ENCODE measurements at places on chromosomes 6 and 20.

DNA sequence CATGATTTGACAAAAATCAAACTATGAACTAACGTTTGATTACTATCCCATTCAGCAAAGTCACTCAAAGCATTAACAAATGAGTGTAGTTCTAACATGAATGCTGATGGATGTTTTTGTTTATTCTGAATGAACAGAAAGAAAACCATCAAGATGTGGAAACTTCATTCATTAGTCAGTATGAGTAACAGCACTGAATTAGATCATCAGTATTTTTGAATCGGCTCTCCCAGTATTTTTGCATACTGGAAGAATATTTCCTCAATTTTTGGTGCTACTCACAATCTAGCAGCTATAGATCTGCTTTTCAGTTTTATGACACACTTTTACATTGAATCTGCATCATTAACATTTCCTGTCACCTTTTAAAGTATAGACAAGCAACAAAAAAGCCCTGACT is 63.8 kb upstream of the CD83 start:
- no peak for DNase-seq

DNA sequence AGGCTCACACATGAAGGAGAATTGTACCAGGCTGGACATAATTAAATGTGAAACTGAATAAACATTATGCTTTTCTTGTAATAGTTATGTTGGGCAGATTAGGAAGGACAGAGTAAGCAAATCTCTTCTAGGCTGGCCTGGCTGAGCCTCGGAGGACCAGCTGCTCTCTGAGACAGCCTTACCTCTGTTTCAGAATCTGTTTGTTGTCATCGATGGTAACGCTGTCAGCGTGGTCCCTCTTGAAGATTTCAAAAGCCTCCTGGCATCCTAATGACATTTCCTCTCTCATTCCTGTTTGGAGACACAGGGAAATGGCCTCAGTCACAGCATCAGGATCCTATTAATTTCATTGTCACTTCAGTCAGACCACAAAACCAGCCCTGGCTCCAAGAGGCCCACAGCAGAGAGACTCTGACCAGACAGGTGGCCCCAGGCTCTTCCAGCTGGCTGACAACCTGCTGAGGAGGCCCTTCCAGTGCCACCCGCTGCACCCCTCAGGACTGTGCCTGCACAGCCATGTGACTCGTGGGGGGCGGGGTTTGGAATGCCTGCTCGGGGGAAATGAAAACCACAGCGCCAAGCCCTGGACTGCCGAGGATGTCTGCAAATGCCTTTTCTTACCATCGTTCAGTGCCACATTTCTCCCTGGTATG is 108.5 kb upstream of the KCNK16 start:
- no peak for DNase-seq

- no peak for DNase-seq
These were observed 156.2 kb downstream of the BCAS1 start for GRCh38 chr20:53914091-53914780.

- no peak for DNase-seq
These were observed 46.0 kb upstream of the HINT3 start for GRCh38 chr6:125910527-125910926.

DNA sequence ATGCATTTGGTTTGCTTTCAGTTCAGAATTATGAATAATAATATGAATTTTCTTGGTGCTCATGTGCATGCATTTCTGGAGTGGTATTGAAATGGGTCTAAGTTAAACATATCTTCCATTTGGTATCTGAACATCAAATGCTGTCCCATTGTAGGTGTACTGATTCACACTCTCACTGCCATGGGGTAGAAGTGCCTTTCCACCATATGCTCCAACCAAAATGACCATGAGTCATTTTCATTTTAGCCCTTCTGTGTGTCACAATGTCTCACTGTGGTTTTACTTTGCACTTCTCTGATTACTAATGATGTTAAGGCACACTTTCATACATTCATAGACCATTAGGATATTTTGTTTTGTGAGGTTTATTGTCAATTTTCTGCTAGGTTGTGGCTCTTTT is 211.9 kb downstream of the HAO1 start:
- DNase-seq: no peak

- DNase-seq: no peak
These were observed 1166.8 kb upstream of the CITED2 start for GRCh38 chr6:140541288-140541687.

DNA sequence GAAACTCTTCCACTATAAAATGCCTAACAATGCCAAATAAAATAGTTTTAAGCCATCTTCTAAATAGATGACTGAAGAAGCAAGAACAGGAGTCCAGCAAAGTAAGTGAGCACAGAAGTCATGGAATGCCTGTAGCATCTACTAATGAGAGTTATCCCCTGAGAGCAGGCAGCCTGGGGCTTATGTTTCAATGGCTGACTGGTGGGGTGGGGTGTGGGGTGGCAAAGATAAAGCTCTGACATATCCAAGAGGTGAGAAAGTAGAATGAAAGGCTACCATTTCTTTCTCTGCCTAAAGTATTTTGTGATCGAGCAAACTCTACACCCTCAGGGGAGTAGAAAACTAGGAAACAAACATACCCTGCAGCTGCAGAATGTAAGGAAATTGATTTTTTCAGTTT is 348.8 kb downstream of the TFAP2B start:
- DNase-seq: no peak

DNA sequence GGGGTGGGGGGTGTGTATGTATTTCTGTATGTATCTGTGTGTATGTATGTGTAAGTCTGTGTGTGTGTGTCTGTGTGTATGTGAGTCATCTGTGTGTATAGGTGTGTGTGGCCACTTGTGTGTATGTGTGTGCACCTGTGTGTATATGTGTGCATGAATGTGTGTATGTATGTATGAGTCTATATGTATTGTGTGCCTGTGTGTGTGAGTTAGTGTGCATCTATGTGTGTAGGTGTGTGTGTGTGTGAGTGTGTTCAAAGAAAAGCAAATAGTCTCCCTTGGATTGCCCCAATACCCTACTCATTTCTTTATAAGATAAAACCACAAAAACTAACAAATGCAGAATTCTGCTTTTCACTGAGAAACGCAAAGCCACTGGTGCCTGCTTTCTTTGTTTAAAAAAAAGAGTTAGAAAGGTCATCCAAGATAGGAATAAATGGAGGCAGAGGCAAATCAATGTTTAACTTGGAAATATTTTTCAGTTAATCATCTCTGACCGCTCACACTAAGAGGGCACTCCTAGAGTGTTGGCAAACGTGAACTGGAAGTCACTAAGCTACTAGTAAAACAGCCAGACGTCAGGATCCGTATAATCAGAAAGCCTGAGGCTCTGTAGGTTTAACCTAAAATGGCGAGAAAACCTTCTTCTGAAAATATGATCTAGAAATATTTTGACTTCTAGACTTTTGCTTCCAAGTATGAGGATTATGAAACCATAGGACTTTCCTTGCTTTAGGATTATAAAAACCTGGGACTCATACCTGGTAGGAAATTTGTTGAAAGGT is 37.4 kb upstream of the JAG1 start:
- DNase-seq: no peak

GRCh38 chr20:54084727-54085388 is 14.5 kb upstream of the BCAS1 start:
- DNase-seq: no peak

- DNase-seq: peak; percentile 31
These were observed 28.1 kb downstream of the PDYN start for GRCh38 chr20:1965520-1966351.

- no peak for DNase-seq
These were observed 124.5 kb downstream of the TOX2 start for GRCh38 chr20:44039147-44039546.

GRCh38 chr6:35309611-35310264 is 12.1 kb downstream of the DEF6 start:
- no peak for DNase-seq

- no peak for DNase-seq
These were observed 298.9 kb downstream of the TFAP2C start for GRCh38 chr20:56928007-56928406.

DNA sequence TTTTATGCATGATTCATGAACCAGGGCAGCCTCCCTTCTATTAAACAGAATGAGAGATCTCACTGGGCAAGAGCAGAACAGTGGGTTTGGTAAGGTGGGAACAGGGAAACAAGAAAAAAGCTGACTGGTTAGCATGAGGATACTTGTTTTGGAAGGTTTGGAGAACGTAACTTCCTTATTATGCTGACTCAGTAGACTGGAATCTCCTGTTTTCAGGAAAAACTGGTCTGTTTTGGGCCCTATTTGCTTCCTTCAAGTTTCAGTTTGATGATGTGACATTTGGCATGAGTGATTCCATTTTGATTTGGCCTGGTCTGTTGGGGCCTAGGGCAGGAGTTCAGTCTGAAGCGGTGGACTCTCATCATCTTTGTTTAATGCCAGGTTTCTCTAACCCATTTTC is 172.0 kb downstream of the MYLK4 start:
- no peak for DNase-seq

DNA sequence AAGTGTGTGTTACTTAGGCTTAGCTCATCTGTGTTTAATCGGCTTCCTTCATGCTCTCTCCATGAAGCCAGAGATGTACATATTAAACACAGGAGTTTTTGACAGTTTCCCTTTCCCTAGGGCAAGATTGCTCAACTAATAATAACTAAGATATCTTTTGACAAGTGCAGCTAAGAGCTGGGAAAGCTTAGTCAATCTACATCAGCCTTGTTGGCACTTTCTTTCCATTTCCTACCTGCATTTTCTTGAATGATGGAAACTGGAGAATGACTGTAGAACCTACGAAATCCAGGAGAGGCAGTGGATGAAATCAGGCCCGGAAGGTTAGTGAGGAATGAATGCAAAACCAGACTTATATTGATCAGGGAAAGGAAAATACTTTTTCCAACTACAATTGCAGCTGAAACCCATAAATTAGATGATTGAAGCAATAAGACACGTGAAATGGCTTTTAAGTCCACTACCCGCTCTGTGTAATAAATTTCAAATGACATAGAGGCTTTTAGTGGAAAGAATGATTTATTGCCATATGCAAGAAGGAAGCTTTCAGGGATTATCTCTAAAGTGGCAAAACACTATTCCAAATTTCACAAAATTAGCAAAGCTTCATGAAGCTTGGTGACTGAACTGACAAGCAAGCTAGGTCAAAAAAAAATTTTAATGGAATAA is 237.2 kb upstream of the ID4 start:
- no peak for DNase-seq

DNA sequence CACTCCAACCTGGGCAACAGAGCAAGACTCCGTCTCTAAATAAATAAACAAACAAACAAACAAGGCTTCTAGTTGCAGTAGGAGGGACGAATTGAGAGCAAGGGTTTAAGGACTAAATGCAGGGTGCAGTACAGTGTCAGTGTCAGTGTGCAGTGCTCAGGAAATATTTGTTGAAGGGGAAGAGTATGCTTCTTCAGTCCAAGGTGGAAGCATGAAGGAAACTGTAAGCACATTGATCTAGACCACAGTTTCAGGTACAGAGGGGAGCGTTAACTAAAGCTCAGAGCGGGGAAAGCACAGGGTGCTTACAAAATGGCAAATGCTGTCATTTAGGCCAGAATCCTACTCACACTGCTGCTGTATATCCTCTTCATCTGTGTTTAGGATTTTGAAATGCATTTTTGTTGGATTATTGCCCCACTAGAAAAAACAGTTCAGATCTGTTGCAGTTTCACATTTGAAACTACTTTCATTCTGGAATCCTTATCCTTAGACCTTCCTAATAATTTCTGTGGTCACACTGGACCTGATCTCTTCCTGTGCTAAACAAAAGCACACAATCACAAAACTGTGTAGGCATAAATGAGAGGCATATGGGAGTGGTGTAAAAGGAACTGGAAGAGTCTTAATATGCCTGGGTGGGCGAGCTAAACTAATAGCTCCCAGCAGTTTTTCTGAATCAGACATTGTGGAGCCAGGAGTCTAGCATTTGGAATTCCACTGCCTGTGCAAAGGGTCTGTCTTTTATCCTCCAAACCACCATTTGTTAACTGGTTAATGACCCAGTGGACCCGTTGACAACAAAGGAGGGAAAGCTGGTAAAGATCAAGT is 41.4 kb downstream of the CBFA2T2 start:
- no peak for DNase-seq

DNA sequence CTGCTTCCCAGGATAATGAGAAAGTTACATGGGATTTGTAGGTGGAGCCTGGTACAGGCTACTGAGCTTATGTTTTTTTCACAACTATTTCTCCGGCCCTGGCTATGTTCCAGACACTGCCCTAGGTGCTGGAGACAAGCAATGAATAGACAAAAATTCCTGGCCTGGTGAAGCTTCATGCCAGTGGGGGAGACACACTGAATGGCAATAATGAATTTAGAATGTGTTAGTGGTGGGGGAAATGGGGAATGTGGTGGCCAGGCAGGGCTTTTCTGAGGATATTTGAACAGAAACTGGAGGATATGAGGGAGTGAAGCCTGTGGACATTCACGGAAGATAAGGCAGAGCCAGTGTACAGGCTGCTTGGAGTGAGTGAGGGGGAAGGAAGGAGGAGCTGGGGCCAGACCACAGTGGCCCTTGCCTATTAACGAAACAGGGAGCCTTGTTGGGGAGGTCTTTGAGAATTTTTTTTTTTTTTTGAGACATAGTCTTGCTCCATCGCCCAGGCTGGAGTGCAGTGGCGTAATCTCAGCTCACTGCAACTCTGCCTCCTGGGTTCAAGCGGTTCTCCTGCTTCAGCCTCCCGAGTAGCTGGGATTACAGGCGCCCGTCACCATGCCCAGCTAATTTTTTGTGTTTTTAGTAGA is 6.6 kb downstream of the FOXS1 start:
- no peak for DNase-seq

GRCh38 chr20:35271904-35272303 is 6.0 kb downstream of the MMP24OS start:
- DNase-seq: no peak

DNA sequence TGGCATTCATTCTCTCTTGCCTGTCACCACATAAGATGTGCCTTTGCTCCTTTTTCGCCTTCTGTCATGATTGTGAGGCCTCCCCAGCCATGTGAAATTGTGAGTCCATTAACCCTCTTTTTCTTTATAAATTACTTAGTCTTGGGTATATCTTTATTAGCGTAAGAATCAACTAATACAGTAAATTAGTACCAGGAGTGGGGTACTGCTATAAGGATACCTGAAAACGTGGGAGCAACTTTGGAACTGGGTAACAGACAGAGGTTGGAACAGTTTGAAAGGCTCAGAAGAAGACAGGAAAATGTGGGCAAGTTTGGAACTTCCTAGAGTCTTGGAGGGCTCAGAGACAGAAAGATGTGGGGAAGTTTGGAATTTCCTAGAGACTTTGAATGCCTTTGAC is 46.6 kb downstream of the RNF182 start:
- DNase-seq: no peak

DNA sequence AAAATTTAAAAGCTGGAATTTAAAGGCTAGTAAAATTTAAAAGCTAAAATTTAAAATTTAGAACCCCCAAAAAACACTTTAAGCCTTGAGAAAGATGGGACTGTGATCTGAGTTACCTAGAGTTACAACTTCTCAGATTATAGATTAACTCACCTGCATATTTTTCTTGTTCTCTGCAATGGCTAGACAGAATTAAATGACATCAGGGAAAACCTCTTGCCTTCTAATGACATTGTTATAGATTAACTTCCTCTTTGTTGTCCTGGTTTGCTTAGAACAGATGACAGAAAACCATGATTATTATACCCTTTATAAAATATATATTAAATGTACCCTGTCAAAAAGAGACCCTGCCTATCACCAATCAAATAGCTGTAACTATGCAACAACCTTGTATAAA is 56.4 kb downstream of the TRDN start:
- no peak for DNase-seq

- DNase-seq: no peak
These were observed 812 bp downstream of the SLC9A8 start for GRCh38 chr20:49813305-49813974.
